ENCODE measurements at places on chromosomes 12 and 14.

DNA sequence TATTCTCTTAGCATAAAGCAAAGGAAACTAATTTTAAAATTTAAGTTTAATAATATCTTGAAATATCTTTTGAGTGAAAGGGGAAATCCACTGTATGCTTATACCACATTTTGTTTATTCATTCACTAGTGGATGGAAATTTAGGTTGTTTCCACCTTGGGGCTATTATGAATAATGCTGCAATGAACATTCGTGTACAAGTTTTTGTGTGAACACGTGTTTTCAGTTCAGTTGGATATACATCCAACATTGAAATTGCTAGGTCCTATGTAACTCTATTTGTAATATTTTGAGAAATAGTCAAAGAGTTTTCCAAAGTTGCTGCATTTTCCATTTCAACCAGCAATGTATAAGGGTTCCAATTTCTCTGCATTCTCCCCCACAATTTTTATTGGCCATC is 83.7 kb upstream of the ETV6 start:
- no peak for DNase-seq

DNA sequence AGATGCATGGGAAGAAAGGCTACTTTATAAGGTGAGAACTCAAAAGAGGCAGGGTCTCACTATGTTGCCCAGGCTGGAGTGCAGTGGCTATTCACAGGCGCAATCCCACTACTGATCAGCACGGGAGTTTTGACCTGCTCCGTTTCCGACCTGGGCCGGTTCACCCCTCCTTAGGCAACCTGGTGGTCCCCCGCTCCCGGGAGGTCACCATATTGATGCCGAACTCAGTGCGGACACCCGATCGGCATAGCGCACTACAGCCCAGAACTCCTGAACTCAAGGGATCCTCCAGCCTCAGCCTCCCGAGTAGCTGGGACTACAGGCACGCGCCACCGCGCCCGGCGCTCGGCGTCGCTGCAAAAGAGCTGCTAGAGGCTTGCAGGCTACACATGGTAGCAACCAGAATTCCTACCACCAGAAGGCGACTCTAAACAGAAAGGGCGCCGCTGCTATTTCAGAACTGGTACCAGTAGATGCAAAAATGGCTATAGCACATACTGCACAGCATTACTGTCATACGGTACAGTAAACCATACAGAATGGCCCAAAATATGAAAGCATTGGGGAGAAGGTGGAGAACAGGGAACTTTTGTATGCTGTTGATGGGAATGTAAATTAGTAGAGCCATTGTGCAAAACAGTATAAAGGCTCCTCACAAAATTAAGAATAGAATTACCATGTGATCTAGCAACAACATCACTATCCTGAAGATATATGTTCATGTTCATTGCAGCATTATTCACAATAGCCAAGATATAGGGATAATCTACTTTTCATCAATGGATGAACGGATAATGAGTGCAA is 1.2 kb upstream of the NEMF start:
- peak; percentile 84 for DNase-seq

GRCh38 chr12:20557096-20557495 is 138.0 kb upstream of the SLCO1C1 start:
- no peak for DNase-seq

- DNase-seq = no peak
These were observed 17.1 kb upstream of the OR4K17 start for GRCh38 chr14:20093442-20093841.

DNA sequence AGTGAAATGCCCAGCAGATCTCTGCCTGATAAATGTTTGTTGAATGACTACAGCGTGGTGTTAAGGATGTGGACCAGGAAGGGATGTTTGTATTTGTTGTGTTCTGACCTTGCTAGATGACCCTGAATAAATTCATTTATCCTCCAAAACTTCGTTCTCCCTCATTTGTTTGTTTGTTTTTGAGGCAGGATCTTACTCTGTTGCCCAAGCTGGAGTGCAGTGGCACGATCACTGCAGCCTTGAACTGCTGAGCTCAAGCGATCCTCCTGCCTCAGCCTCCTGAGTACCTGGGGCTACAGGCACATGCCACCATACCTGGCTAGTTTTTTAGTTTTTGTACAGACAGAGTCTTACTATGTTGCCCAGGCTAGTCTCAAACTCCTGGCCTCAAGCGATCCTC is 96.7 kb downstream of the TSPAN9 start:
- no peak for DNase-seq

DNA sequence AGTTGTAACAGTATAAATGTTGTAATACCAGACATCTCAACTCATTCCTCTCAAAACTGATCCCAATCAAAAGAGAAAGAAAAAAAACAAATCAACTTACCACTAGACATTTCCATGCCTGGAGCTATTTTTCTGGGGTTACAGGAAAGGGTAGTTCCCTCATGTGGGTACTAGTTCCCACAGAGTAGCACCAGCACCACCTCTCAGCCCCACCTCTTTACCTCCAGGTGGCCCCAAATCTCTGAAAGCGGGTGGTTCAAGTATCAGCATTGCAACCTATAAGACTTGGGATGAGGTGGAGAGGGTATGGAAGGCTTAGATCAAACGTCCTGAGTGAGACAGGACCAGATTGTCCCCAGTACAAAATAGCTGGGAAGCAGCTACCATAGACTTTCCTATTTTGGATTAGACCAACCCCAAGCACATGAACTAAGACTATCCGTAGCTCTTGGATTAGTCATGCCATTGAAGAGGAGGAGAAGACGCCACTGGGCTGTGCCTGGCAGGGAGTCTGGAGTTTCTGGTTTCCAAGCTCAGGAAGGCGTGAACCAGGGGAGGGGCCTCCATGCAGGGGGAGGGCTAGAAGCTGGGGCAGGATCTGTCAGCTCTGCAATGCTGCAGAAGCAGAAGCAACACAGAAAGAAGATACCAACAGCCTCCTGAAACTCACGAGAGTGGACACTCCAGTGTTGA is at the start of gene SLC39A2:
Gene SLC39A2, plus strand, starts transcription at position 620 of the 693 bp plus-strand sequence. CDS start 154 bp downstream, outside the sequence.
- DNase-seq = peak; percentile 63

GRCh38 chr14:37695866-37696265 is 100.4 kb downstream of the TTC6 start:
- DNase-seq = peak; percentile 18

DNA sequence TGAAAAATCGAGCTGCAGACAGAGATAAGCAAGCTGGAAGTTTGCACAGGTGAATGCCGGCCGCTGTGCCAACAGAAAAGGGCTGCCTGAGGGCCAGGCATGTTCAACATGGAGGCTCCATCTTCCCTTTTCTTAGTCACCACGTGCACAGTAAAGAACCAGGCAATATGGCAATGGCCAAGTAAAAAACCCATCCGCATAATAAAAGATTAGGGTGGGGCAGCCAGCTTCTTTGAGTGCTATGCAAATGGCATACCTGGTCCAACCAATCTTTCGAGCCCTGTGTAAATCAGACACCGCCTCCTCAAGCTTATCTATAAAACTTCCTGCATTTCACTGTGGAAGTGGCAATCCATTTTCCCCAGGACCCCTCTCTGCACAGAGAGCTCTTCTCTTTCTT is 16.7 kb downstream of the PNP start:
- DNase-seq = no peak

GRCh38 chr14:89359477-89360222 is 57.4 kb downstream of the FOXN3 start:
- DNase-seq = no peak

DNA sequence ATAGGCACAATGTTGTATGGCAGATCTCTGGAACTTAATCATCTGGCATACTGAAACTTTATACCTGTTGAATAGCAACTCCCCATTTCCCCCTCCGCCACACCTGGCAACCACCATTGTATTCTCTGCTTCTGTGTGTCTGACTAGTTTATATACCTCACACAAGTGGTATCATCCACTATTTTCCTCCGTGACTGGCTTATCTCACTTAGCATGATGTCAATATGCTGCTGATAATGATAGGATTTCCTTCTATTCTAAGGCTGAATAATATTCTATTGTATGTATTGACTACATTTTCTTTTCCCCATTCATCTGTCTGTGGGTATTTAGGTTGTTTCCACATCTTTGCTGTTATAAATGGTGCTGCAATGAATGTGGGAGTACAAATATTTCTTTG is 21.5 kb downstream of the BRMS1L start:
- DNase-seq = no peak

DNA sequence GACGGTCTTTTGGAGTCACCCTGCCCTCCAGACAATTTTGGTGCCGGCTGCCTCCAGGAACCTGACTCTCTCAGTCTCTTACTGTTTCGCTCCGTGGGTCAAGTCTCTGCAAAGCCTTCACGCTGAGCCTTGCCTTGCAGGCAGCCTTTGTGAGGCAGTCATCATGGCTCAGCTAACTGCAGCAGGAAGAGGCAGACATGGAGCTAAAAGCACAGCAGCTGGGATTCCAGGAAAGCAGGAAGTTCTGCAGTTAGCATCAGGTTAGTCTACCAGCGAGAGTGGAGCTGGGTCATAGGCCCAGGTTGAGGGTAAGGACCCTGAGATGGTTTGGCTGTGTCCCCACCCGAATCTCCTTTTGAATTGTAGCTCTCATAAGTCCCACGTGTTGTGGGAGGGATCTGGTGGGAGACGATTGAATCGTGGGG is 305.4 kb downstream of the PCNX1 start:
- DNase-seq = no peak

DNA sequence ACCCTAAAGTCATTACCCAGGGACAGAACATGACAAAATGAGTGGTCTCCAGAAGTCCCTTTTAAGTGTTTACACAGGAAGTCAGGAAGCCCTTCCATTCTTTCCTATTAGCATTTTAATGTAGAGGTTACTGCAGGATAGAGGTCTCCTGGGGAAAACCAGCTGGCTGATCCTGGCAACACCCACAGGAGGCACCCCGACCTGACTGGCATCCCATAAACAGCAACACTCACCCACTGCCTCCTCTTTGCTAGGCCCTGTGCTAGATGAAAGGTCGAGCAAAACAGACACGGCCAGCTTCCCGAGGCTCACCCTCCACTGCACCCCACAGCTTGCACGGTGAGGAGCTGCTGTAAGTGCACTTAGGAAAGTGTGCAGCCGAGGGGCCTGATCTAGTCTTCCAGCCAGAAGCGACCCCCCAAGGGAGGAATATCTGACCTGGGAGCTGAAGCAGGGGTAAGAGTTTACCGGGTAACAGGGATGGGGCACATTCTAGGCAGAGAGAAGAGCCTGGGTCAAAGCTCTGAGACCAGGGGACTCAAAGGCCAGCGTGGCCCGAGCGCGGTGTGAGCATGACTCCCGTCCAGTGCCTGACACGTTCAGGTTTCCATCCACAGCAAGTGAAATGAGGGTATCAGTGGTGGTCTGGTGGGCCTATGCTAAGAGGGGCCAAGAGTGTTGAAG is 9.0 kb downstream of the DAZAP2 start:
- no peak for DNase-seq

DNA sequence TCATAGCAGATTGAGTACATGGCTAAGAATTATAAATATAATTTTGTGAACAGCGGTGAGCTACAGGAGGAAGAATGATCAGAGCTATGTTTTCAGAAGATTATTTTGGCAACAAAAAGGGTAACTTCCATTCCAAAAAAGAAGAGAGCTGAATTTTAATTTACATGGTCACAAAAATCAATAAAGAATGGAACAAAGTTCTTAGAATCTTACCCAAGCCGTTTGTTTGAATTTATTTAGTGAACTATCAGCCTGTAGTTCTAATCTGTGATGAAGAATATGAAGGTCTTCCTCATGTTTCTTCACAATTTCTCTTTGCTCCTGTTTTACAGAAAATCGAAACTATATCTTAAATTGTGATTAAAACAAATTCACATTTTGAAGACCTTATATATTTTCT is 54.4 kb upstream of the C12orf50 start:
- no peak for DNase-seq

DNA sequence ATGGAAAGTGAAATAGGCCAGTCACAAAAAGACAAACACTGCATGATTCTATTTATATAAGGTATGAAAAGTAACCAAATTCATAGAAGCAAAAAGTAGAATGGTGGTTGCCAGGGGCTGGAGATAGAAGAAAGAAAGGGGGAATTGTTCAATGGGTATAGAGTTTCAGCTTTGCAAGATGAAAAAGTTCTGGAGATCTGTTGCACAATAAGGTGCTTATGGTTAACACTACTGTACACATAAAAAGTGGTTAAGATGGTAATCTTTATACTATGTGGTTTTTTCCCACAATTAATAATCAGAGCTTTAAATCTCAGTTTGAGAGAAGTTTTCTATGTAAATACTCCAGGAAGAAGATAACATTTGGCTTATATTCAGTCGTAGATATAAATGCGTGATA is 73.4 kb downstream of the SLC38A4 start:
- peak; percentile 38 for DNase-seq

DNA sequence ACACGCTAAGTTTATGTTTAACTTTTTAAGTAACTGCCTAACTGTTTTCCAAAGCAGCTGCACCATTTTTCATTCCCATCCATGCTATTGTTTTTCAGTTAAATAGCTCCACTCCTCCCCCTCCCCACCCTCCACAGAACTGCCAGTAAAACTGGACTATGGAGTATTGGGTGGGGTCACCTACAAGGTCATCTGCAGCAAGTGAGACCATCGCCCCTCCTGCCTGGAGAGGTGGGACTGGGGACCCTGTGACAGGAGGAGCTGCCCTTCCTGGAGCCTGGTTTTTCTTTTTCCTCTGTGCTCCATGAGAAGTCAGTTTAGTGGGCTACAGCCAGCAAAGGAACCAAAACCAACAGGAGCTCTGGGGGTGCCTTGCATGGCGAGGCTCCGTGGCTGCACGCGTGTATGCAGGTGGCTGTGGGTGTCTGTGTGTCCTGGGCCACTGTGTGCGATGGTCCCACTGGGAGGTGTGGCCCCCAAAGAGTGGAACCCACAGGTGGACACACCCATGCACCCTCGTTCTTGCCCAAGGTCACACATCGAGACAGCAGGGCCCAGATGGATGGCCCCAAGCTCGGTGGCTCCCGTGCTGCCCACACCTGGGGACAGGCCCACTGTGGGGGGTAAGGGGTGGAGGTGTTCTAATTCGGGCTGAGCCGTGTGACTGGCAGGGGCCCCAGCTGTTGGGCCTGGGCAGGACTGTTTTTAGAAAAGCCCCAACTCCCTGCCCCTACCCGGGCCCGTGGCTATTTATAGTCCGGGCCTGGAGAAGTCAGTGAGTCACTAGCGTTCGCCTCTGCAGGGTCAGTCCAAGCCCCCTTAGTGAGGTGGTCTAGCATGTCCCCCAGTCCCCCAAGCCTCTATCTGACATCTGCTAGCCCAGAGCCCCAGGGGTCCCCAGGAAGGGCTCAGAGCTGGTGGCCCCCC is 2.3 kb upstream of the ADSS1 start:
- DNase-seq = no peak

DNA sequence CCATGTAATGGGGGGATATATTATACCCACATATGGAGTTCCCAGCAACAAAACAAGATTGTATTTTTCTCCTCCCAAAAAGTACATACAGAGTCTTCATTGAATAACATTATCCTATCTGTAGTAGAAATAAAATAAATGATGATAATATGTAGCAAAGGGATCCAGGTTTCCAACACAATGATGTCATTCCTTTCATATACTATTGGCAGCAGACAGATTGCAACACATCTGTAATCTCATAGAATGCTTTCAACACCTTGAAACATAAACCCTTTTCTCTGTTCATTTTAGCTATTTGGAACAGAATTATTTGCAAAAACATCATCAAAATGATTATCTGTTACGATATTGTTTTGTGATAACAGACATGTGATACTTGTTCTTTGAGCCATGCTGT is 317.6 kb downstream of the DPF3 start:
- DNase-seq = peak; percentile 12

- DNase-seq = no peak
These were observed 272.5 kb downstream of the SLC15A4 start for GRCh38 chr12:128551266-128551665.
